Effector CD4-positive, alpha-beta T cell (primary cell): ENCODE measurements at places on chromosomes 16 and 17.

GRCh38 chr17:68584581-68585303, 16.4 kb downstream of the FAM20A start:
- DNase-seq: no peak

DNA sequence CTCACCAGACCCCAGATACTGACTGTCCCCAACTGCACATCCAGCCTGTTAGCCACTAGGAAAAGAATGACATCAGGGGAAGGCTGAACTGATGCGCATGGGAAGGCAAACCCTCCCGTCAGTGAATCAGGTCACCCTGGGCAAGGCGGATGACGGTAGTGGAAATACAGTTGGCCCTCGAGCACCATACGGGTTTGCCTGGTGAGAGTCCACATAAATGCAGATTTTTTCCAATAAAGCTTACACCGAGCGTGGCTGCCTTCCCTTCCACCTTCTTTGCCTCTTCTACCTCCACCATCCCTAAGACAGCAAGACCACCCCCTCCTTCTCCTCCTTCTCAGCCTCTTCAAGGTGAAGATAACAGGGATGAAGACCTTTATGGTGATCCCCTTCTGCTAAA, 236.1 kb upstream of the TNRC6C start:
- no peak for DNase-seq

GRCh38 chr16:17177242-17177958, 293.4 kb downstream of the XYLT1 start:
- no peak for DNase-seq

DNA sequence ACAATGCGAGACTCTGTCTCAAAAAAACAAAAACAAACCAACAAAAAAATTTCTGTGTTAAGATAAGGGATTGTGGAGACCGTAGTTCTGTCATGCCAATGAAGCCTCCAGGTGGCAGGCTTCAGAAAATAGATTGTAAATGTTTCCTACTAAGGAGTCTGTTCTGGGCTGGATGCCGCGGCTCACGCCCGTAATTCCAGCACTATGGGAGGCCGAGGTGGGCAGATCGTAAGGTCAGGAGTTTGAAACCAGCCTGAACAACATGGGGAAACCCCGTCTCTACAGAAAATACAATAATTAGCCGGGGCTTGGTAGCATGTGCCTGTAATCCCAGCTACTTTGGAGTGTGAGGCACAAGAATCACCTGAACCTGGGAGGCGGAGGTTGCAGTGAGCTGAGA, 4.4 kb upstream of the SNX29 start:
- DNase-seq: no peak

DNA sequence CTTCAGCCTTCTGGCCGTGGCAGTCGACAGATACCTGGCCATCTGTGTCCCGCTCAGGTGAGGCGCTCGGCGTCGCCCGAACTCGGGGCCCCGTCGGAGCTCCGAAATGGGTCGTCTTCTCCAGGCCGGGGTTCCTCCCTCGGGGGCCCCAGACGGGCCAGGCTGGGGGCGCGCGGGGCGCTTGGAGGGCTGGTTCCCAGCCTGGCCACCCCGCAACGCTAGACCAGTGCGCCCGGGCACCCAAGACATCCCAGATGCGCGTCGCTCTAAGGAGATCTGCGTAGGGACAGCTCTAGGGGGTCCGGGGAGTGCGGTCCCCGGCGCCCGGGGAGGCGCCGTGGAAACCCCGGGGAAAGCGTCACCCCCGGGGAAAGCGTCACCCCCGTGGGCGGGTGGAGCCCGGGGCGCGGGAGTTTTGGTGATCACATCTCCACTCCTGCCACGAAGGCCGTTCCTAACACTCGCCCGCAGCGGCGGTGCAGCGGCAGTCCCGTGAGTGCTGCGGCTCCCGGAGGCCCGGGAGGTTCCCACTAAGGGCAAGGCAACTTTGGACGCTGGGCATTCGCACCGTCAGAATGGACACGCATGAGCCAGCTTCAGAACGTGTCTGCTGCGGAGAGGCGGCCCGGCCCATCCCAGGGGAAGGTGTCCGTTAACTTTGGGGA, 729 bp downstream of the ADORA2B start:
- DNase-seq: no peak

- peak; percentile 19 for DNase-seq
Observed at GRCh38 chr16:87297918-87298631, 19.1 kb downstream of the C16orf95 start.

DNA sequence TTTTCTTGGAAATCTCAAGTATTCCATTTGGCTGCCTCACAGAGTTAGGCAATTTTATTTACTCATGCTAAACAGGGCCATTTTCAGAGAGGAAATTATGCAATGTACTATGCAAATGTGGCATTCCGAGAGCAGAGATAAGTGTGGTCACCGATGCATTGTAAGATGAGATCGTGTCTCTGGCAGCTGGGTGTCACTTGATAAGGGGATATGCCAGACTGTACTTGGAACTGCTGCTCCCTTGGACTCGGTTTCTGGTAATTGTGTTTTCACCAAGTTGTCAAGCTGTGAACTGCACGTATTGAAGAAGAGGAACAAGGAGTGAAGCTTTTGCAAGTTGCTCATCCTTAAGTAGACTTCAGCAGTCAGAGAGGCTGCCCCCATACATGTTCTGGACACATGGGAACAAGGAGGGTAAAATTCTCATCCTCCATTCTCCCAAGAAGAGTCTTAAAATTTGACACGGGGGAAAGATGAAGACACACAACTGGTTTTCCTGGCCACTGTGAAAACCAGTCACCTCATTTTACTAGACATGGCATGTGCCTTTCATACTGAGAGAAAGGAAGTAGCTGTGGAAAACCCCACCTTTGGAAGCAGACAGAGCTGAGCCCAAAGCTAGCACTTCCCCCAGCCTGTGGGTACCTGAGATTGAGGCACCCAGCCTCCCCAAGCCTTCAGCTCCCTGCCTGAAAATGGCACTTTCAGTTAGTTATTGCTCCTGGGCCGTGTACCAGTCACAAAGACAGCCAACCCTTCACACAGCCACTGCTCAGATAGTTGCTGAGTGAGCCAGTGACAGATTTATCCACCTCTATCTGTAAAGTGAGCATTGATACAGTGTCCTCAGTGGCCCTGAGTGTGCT, 150.7 kb downstream of the SOCS1 start:
- DNase-seq: no peak

DNA sequence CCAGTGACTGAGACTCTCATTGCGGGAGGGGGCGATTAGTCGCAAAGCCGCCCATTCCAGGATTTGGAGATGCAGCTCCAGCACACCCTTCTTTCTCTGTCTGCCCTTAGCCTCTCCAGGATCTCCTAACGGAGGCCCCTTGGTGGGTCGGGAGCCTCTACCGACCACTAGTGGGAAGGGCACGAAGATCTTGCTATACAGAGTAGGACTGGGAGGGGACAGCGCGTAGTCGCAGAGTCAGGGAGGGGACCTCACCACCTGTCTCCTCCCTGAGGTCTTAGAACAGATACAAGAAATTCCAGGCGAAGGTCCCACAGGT, 588 bp upstream of the SMTNL2 start:
- DNase-seq: no peak

DNA sequence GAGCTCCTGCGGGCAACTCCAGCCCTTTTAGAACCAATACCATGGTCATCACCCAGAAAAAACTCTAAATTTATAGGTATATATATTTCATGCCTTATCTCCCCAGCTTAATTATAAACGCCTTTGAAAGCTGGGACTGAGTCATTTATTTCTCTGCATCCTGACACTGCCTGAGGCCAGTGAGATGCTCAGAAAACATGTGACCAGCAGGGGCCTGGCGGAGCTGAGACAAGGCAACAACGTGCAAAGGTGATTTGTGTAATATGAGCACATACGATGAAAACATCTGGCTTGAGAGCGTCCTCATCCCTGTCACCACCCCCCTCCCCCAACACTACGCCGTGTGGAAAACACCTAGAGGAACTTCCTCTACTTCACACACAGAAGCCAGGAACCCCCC, 22.7 kb downstream of the NXN start:
- no peak for DNase-seq
